ENCODE measurements at places on chromosomes 13 and 19.

DNA sequence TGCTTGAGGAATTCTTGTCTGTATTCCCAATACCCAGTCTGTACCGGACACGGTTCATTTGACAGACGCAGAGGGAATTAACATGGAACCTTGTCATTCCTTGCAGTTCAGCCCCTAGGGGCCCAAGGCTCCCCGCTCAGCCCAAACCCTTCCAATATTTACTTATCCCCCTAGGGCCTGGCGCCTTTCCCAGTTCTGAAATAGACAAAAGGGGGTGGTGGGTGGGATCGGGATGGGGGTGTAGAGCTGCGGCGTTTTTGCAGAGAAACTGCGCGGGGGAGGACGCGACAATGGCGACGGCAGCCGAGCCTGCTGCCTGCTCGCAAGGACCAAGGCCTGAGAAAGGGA, 583 bp downstream of the AKAP8L start:
- no peak for DNase-seq

DNA sequence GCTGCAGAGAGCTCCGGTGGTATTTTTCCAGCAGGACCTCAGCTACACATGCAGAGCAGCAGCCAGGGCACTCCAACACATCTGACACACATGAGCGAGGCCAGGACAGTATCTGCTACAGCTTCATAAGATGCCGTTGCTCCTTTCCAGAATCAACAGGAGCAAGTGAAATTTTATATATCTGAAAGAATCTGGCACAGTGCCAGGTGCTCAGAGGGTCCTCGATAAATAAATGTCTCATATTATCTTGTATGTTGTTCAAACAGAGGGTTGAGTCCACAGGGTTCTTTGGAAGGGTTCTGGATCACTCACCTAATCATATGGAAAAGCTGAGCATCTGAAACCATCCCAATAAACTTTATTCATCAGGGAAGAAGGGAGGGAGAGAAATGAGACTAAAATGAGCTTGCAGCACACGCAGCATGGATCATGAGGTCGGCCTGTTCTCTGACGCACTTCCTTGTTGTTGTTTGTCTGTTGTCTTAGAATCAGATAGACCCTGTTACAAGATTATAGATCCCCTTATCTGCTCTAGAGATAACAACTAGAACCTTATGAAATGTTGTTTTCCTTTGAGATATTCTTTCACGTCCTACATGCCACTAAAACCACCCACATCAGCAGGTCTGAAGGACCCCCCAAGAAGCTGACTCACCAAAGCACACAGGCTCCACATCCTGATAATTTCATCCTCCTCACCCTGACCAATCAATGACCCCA, 3.2 kb upstream of the METTL21C start:
- no peak for DNase-seq

GRCh38 chr19:50486823-50487515, 10.3 kb upstream of the GARIN5A start:
- no peak for DNase-seq

- DNase-seq, result no peak
These were observed 185.7 kb downstream of the TM9SF2 start for GRCh38 chr13:99686944-99687411.

- no peak for DNase-seq
These were observed at the start of gene AKAP11 for GRCh38 chr13:42272115-42272803. Gene AKAP11 (plus strand): TSS chr13:42272152. CDS start chr13:42286349, 14,197 bp downstream.

DNA sequence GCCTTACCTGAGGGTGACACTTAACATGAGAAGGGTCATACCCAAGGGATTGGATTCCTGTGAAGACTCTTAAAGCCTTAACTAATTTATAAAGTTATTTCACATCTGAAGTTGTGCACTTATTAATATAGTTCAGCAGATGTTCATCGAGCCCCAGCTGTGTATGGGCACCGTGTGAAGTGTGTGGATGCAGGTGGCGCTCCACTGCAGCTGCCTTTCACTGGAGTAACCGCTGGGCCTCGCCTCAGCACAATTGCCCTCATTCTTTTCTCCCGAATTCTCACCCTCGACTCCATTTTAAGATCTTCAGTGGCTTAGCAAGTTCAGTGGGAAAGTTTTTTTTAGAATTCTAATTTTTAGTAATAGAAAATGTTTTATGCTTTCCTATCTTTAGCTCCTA, 66.2 kb downstream of the DPY19L3 start:
- DNase-seq, result no peak

DNA sequence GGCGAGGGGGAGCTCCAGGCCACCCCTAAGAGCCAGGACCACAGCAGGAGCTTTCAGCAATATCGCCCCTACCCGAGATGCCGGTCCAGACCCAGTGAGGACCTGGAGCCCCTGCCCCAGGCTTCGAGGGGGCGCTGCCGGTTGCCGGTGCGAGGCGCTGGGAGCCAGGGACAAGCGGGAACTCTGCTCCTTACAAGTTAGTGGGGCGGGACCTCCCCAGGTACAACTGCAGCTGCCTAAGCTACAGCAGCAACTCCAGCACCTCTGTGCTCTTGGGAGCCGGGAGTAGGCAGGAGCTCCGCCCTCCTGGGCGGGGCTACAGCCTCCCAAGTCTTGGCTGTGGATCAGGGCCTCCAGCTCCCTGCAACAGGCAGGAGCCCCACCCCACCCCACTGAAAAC, 15.2 kb upstream of the TSC22D1 start:
- DNase-seq, result peak; percentile 51

GRCh38 chr13:24165746-24166145, 5.2 kb downstream of the SPATA13 start:
- no peak for DNase-seq

GRCh38 chr19:43784981-43785808, 4.4 kb upstream of the KCNN4 start:
- peak; percentile 84 for DNase-seq

GRCh38 chr19:51473009-51473707, 5.2 kb upstream of the CEACAM18 start:
- peak; percentile 66 for DNase-seq

- no peak for DNase-seq
These were observed 5.3 kb downstream of the RFX1 start for GRCh38 chr19:14000691-14001375.

DNA sequence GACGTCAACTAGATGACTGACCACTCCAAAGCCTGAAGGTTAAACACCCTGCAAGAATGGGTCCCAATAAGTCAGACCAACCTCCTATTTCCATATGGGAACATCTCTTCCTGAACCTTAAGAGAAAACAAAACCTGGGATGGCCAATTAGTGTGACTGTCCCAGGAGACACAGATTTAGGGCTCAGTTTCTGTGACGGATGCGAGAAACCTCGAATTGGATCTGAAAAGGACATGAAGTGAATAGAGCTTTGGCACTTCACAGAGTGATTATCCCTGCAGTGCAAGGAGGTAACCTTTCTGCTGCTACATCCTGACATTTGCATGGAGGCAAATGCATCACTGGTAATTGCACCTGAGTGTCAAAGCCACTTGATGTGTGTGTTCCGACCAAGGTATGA, 442.2 kb upstream of the KLF12 start:
- DNase-seq, result no peak

GRCh38 chr13:77776704-77777103, 79.2 kb downstream of the SLAIN1 start:
- no peak for DNase-seq

GRCh38 chr19:13022111-13022858, 27.0 kb downstream of the NFIX start:
- no peak for DNase-seq

GRCh38 chr19:31995546-31995945, 349.9 kb upstream of the ZNF507 start:
- DNase-seq, result no peak

- no peak for DNase-seq
These were observed 8.4 kb downstream of the NPHS1 start for GRCh38 chr19:35843676-35844481.

DNA sequence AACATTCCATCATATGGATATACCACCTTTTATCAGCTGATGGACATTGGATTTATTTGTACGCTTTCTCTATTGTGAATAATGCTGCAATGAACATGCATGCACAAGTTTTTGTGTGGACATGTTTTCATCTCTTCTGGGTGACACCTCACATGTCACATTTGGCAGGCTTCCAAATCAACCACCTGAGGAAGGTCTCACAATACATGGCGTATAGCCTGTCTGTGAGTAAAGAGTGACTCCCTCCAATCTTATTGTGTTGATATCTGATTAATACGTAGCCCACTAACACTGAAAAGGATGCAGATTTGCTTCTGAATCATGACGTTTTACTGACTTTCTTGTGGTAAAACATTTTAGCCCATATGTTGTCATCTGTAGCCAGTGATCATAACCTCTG, 61.1 kb downstream of the SLC15A1 start:
- no peak for DNase-seq

- peak; percentile 63 for DNase-seq
These were observed 32.2 kb downstream of the MYO9B start for GRCh38 chr19:17107546-17108452.

DNA sequence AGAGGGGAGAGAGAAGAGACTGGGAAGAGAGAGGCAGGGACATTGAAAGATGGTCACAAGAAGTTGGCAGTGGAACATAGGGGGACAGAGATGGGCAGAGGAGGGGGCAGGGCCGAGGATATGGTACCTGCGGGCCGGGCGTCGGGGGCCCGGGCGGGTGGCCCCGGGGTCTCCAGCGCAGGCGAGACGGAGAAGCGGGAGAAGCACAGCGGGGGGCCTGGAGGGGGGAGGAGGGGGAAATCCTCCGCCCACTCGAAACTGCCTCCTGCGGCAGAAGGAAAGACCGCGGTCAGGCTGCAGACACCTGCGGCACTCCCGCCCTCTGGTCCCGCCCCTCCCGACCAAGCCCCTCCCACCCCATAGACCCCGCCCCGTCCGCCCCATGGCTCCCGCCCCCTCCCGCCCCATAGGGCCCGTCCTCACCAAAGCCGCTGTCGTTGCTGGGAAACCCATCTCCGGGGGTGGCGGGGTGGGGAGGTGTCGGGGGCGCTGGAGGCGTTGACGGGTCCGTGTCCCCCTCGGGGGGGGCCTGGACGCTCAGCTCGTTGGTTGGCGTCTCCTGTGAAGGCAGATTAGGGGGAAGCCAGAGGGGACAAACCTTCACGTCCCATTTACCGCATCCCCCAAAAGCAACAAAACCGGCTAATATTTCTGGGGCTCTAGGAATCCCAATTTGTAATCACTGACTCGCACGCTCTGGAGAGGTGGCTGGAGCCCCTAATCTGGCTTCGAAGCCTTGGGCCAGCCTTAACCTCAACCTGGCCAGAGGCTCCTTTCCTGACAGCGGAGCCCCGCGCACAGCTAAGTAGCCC, 20.4 kb downstream of the LMTK3 start:
- DNase-seq, result peak; percentile 69

- DNase-seq, result no peak
These were observed 64.0 kb downstream of the ALOX5AP start for GRCh38 chr13:30799356-30799824.

- DNase-seq, result no peak
These were observed 18.6 kb upstream of the CCNE1 start for GRCh38 chr19:29793116-29793727.

DNA sequence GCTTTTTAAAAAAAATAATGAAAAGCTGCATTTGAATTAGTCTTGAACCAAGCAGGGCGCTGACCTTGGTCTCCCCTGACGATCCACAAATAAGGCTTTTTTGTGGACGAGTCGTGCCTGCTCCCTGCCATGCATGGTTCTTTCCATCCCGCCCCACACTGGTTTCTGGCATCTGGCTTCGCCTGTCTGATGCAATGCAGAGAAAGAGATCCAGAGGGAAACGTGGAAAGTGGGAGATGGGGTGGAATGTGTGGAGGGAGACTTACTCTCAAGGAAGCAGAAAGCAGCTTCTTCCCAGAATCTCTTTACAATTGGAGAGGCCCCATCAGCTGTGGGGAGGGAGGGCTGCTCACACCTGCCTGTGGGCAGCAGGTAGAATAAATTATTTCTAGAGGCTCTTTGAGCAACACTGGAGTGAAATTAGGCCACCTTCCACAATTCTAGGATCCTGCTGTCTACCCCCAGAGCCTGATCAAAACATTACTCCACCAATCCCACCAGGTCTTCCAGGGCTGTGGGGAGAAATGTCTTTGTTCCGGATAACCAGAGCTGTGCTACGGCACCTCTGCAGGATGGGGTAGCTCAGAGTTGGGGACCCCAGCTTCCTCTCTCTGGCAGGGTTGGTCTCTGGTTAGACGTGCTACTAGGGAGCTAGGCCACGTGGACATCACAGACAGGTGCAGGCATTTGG, 183.5 kb downstream of the UQCRFS1 start:
- no peak for DNase-seq

DNA sequence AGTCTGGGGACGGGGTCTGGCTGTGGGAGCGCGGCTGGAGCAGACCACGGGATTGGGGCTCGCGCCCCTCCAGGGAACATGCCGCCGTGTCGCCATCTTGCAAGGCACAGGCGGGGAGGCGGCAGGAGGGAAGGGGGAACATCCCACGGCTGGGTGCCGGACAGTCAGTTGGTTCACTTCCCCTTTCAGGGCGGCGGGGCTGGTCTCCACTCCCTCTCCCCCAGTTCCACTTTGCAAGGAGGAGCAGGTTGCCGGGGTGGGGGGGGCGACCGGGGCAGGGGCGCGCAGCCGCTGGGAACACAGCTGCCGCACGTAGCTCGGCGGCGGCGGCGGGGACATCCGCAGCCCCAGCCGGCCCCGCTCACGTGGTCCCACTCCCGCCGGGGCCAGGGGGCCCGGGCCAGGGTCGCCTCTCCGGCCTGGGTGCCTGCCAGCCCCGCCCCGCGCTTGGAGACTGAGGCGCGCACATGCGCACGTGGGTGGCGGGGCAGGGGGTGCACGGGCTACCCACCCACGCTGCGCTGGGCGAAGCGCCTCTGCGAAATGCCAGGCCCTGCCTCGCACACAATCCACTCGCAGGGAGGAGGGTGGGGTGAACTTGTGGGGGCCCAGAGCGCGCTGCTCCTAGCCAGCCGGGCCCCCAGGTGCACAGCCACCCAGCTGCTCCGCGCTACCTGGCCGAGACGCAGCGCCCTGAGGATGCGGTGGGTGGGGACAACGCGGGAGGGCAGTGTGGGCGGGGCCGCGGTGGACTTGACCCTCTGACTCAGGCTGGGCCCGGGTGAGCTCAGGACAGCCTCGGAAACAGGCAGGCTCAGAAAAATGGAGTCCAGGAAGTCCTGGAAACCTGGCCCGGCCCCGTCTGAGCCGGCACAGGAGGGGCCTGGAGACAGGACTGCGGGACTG, 6.4 kb downstream of the KLF16 start:
- DNase-seq, result peak; percentile 73

DNA sequence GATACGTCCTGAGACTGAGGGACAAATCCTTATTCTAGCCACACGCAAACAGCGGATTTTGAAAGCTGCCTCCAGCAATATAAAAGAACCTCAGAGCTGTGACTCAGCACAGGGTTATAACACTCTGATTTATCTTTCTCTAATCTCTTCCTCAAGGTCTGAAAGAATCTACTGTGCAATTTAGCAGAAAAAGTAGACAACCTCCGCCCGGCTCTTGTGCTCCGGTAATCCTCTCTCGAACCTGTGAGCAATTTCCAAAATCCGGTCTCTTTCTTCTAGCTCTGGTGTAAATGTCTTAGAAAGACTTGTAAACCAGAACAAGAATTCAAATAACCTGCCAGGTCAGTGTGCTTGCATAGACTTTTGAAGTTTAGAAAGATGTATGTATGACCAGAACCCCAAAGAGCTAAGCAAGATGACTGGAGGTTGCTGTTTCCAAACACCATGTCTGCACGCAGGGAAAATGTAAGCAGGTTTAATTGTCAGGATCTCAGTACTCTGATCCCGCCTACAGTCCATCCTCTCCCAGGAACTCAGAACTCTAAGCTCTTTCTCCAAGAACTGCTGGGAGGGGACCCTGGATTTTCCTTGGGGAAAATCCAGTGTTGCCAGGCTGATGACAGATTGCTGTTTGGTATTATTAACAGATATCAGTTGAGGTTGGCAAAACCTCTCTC, 338.1 kb downstream of the RFC3 start:
- no peak for DNase-seq

- DNase-seq, result no peak
These were observed 45.7 kb upstream of the TDRD3 start for GRCh38 chr13:60351326-60351725.

GRCh38 chr13:78689011-78689410, 30.1 kb upstream of the OBI1 start:
- peak; percentile 16 for DNase-seq

Measured in HuH-7 (cell line).